Esophagus mucosa (tissue), 1 donor: ENCODE measurements at places on chromosomes 1 and 21. TPM values are rescaled to one million over a fixed set of nuclear protein-coding genes. Genes with fewer than 3 reads are reported as not detected.

The PLA2G2C gene
- 0.48 TPM for total RNA-seq

The SPRR1B gene
- 2,894 TPM for total RNA-seq

The C1orf116 gene
- total RNA-seq: 62.2 TPM

The CFHR1 gene
- total RNA-seq: 0.60 TPM

The CITED4 gene
- 28.7 TPM for total RNA-seq

The MRPS14 gene
- 22.5 TPM for total RNA-seq

The RGS2 gene
- 10.8 TPM for total RNA-seq

The IQCC gene
- total RNA-seq: 1.3 TPM

The FABP3 gene
- 0.36 TPM for total RNA-seq

The TIPRL gene
- total RNA-seq: 30.9 TPM

The LUZP1 gene
- total RNA-seq: 17.1 TPM

The DESI2 gene
- total RNA-seq: 17.0 TPM

The GPR52 gene
- 0.56 TPM for total RNA-seq

The LORICRIN gene
- not detected for total RNA-seq

The TMEM82 gene
- not detected for total RNA-seq

DNA sequence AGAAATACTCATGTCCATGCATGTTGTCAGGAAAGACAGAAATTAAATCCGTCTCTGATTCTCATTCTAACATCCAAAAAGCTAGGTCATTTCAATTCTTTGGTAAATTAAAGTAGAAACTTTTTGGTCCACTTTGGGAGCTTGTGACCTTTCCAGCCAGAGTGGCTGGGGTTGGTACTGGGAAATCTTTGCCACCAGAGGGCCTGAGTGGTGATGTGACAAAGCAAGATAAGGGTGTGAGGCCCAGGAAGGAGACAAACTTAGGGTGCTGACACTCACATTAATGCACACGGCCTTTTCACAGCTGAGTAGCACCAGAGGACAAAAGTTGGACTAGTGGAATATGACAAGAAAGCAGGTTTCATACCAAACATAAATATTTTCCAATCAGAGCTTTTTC, 144.3 kb downstream of the DNM3 start:
- no peak for ATAC-seq

DNA sequence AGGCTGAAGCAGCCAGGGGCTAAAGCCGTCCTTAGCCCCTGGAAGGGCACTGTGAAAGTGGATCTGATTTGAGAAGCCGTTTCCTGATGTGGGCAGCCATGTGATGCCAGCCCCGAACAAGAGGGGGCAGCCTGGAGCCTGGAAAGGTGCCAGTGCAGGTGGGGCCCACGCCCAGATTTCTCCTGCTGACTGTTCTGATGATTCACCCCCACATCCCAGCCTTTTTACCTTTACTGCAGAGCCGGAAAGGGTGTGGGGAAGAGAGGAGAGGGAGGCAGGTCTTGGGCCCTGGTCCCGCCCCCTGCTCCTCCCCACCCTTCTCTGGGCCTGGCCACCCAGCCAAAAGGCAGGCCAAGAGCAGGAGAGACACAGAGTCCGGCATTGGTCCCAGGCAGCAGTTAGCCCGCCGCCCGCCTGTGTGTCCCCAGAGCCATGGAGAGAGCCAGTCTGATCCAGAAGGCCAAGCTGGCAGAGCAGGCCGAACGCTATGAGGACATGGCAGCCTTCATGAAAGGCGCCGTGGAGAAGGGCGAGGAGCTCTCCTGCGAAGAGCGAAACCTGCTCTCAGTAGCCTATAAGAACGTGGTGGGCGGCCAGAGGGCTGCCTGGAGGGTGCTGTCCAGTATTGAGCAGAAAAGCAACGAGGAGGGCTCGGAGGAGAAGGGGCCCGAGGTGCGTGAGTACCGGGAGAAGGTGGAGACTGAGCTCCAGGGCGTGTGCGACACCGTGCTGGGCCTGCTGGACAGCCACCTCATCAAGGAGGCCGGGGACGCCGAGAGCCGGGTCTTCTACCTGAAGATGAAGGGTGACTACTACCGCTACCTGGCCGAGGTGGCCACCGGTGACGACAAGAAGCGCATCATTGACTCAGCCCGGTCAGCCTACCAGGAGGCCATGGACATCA, at the start of gene SFN:
SFN (plus strand) TSS at position 369 of the 904 bp plus-strand sequence; CDS start at position 433, 64 bp downstream.
- ATAC-seq: peak; percentile 77

GRCh38 chr1:40966417-40966816, 13.1 kb upstream of the CTPS1 start:
- no peak for ATAC-seq

DNA sequence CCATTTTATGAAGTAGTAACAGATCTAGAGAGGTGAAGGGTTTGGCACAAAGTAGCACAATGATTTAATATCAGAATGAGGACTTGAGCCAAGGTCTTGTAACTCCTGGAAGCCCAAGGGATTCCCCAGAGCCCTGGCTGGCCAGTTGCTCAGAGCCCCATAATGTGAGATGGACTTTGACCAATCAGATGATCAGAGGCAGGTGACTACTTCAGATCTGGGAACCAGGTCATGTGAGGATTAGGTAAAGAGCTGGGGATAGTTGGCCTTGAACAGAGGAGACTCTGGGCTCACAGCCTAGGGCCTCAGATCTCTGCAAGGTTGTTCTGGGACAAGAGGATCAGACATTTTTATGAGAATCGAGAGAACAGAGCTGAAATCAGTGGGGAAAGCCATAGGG, 18.9 kb downstream of the SHISAL2A start:
- no peak for ATAC-seq

- no peak for ATAC-seq
Measured at GRCh38 chr1:229363723-229364122, 20.9 kb upstream of the CCSAP start.

DNA sequence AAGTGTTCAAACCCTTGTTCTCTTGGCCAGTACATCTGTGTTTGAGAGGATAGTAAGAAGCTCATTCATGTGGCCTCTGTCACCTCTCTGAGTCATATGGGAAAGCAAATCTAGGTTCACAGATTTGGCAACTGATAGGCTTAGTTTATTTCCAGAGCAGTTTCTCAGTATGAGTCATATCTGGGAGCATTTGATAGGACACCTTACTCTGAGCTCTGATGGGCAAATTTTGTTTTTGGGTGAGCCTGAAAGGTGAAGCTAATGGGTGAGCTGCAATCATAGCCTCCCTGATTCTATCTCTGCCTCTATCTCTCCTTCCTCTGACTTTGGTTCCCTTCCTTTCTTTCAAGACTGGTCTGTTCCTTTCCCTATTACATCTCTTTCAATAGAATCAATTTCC, 134.4 kb downstream of the S1PR1 start:
- ATAC-seq: peak; percentile 60

DNA sequence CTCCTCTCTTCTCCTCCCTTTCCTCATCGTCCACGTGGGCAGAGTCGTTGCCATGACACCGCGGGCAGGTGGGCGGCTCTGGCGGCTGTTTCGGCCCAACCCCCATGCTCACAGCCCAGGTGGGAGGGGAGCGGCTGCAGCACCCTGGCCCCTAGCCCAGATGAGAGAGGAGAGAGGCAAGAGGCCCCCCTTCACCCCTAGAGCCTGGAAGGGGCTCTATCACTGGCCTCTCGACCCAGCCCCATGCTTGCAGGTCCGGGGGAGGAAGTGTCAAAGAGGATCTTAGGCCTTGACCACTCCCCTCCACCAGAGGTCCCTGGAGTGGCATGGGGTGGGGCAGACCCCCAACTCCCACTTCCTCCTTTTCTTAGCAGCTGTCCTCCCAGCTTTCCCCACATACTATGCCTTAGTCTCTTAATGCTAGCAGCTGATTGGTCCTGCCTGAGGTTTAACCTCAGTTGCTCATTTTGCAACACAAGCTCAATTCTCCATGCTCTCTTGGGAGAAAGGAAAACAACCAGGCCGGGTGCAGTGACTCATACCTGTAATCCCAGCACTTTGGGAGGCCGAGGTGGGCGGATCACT, 10.4 kb downstream of the DLGAP3 start:
- ATAC-seq: peak; percentile 15

- ATAC-seq: no peak
Measured at GRCh38 chr1:171250263-171250662, 2.0 kb downstream of the FMO1 start.

DNA sequence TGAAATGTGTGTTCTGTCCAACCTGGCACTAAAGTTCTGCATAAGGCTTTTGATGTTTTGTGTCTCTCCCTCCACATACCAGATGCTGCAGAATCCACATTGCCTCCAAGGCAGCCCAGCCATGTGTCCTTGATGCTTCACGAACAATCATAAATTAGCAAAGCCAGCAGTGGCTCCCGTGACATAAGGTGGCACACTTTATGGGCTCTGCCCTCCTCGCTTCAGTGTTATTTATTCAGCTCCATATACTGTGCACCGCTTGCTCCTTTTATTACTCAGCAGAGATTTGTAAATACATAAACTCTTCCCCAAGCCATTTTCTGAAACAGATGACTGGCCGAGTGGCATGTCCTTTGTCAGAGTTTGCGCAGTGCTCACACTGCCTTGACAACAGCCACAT, 112.8 kb upstream of the SLC35F3 start:
- ATAC-seq: no peak

DNA sequence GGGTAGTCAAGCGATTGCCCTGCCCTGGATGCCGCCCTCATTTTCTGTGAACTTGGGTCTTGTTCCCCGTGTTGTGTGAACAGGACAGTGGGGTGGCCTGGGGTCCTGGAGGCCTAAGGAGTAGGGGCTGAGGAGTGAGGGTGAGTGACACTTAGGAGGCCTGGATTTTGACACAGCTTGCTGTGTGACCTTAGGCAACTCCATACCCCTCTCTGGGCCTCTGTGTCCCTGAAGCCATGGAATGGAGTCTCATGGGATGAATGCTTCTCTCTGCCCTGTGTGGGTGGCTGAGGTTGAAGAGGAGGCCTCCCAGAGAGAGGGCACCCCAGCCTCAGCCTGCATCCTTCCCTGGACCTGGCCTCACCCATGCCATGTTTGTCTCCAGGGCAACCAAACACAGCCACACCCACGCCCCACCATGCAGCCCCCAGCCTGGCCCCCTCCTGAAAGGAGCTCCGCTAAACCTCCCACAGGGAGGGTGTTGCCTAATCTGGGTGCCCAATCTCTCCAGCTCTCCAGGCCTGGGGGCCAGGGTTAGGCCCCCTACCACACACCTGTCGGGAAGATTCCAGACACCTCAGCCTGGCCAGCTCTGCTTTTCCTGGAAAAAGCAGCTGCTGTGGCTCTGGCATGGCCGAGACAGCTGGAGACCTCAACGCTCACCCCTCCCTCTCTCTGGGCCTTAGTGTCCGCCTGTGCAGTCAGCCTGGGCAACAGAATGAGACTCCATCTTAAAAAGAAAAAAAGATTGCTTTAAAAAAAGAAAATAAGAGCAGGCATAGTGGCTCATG, 9.9 kb downstream of the MYOM3 start:
- ATAC-seq: no peak

DNA sequence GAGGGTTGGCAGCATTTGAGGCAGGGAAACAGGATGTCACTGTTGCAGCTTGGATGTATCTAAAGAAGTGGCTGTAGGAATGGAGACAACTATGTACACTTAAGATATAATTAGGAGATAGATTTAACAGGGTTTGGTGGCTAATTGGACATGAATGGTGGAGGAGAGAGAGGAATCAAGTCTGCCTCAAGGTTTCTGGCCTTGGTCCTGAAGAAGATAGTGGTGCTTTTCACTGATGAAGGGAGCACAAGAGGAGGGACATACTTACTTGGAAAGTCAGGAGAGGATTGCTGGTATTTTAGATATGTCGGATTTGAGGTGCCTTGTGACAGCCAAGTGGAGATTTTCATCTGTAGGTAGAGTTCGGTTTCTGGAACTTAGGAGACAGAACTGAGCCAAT, 123.9 kb downstream of the ST6GALNAC3 start:
- no peak for ATAC-seq
